H1 (cell line): ENCODE measurements at places on chromosomes 16 and 17. TPM values are rescaled to one million over a fixed set of nuclear protein-coding genes. Genes with fewer than 3 reads are reported as not detected.

OR3A3 gene
- not detected in 2 replicates for total RNA-seq

SCIMP gene
- not detected in 2 replicates for total RNA-seq

HOXB9 gene
- total RNA-seq, result not detected in 2 replicates

CCR7 gene
- 0.17 TPM in 1 of 2 replicates, not detected in the other for total RNA-seq

FOXF1 gene
- total RNA-seq, result not detected in 2 replicates

SPNS2 gene
- total RNA-seq, result 0.98 and 1.5 TPM in 2 replicates

FOXN1 gene
- not detected in 2 replicates for total RNA-seq

OR1A1 gene
- not detected in 2 replicates for total RNA-seq

COL1A1 gene
- 80.4 and 88.1 TPM in 2 replicates for total RNA-seq

GNAO1 gene
- 30.2 and 34.4 TPM in 2 replicates for total RNA-seq

KCNH6 gene
- total RNA-seq, result 1.8 TPM in 2 replicates

HOXB1 gene
- total RNA-seq, result not detected in 2 replicates

PLXDC1 gene
- total RNA-seq, result 3.4 and 4.1 TPM in 2 replicates

SDF2 gene
- 43.6 and 44.8 TPM in 2 replicates for total RNA-seq

SLC12A3 gene
- not detected in 2 replicates for total RNA-seq

KRTAP17-1 gene
- not detected in 2 replicates for total RNA-seq
